Choroid plexus epithelial cell (primary cell): ENCODE measurements at places on chromosomes 3 and 15.
A peak's percentile ranks its signal among the peaks of the same experiment; 100 is the strongest.

GRCh38 chr3:187166750-187167149 lies 27.5 kb upstream of the RPL39L start:
- DNase-seq: no peak

DNA sequence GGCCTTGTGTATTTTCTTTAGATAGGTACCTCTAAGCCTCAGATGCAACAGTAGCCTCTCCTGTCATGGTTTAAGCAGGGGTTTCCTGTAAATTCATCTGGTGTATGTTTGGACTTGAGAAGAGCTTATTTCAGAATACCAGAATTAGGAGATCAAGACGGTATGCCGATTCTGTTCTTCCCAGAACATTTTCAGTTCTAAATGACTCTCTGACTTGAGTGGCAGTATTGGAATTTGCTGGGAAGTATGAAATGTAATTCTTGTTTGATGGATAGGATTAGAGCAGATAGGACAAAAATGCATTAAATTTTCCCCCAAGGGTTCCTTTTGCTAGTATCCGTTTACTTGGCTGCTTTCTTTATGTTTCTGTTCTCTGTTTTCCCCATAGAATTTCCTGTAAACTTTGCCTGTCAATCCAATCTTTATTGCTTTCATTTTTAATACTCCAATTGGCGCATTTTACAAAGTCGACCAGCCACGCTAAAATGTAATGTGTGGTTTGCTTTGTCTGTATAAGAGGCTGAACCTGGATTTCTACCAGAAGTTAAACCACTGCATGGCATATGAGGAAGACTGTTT lies 612.2 kb downstream of the RBMS3 start:
- DNase-seq: no peak

DNA sequence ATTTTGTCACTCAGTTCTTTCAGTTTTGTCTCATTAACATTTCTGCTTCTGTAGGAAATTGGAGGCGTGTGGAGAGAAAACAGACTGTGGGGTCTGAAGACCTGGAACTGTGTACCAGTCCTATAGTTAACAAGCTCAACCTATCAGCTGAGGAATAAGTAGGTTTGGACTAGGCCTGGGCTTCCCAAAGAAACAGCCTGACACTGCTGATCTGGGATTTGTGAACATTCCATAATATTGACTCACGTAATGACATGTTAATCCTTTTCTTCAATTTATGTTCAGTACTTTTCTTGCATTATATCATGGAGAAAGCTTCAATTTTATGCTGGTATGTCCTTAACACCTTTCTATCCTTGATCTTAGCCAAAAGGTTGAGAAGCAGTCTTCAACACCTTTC lies 181.6 kb upstream of the RORA start:
- no peak for DNase-seq

GRCh38 chr15:37791693-37792092 lies 142.7 kb upstream of the TMCO5A start:
- DNase-seq: no peak

- peak; percentile 83 for DNase-seq
Observed at GRCh38 chr15:85482894-85483293, 102.5 kb downstream of the AKAP13 start.

GRCh38 chr15:59335207-59335786 lies 37.4 kb downstream of the MYO1E start:
- DNase-seq: no peak

DNA sequence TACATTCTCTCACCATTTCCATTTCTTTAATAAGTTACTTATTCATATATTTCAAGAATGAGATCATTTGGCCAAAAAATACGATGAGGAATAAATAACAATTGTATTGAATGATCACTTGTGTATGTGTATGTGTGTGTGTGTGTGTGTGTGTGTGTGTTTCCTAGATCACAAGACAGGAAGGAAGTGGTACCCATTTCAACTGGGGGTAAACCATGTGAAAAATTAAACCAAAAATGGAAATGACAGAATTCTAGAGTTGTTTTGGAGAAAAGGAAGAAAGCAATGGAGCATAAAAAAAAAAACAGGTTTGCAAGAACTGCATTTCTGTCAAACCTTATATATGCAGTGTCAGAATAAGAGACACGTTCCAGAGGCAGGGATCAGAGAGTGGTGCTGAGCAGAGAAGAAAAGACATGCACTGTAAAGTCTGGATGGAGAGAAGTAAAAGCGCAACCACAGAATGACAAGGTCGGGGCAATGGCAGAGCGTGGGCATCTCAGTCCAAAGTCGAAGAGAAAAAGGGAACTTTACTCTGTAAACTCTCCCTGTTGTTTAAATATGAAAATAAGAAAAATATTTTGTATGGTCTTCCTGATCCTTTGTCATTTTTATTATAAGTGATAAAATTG lies 75.5 kb downstream of the PEX5L start:
- no peak for DNase-seq

GRCh38 chr3:147312786-147313280 lies 93.5 kb downstream of the ZIC4 start:
- no peak for DNase-seq

GRCh38 chr15:49817100-49817499 lies 196.3 kb downstream of the DTWD1 start:
- no peak for DNase-seq

GRCh38 chr3:56874269-56874668 lies 72.5 kb upstream of the ARHGEF3 start:
- DNase-seq: no peak

GRCh38 chr15:62782071-62782841 lies 260.3 kb upstream of the TPM1 start:
- DNase-seq: peak; percentile 94

DNA sequence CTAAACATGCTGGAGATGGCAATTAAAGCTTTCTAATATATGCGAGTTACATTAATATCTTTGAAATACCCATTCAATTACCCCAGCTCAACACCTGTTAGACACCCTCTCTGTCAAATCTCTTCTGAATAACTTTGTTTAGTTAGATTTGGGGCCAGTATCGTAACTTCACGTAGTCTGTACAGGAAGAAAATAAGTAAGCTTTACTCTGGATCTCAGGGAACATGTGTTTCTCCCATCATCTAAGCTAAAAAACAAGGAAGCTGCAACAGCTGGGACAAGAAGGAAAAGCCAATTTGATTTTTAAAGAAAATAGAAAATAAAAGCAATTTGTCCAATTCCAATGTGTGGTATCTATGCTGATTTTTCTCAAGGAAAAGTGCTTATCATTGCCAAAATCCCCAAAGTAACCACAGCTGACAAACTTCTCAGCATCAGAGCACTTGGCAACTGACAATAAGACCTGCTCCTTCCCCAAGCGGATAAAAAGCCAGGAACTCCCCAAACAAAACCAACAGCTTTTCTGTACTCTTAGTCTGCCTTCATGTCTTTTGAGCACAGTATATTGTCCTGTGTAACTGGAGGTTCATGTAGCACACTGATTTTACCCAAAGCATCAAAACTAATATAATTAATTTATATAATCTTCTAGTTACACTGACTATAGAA lies 279.1 kb downstream of the ZBTB20 start:
- DNase-seq: no peak

- DNase-seq: no peak
Observed at GRCh38 chr15:64930019-64930652, 18.4 kb downstream of the ANKDD1A start.

GRCh38 chr15:51267703-51268083 lies 70.7 kb downstream of the CYP19A1 start:
- DNase-seq: peak; percentile 8
